ENCODE measurements at places on chromosomes 4 and X.

DNA sequence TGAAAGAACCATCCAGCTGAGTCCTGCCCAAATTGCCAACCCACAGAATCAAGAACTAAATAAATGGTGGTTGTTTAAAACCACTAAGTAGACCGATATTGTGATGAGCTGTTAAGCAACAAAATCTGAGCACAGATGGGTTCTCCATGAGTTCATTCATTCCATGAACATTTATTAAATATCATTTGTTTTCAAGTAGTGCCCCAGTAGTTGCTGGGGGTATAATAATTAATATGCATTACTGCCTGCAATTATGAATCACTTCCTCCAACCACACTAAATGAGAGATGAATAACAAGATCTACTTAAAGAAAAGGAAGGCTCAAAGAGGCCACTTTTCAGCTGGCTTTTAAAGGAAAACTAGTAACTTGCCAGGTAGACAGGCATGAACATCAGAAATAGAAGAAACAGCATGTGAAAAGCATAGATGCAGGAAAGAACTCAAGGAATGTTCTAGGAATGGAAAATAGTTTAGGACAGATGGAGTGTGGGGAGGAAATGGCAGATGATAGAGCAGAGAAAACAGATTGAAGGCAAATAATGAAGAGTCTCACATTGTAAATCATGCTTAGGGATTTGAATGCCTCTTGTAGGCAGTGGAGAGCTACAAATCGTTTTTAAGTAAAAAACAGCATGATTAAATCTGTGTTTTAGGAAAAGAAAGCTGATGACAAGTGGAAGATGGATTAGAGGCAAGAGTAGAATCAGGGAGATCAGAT, 641.7 kb upstream of the DIPK2B start:
- DNase-seq = no peak

GRCh38 chrX:107171369-107172102, 34.7 kb downstream of the NUP62CL start:
- no peak for DNase-seq

DNA sequence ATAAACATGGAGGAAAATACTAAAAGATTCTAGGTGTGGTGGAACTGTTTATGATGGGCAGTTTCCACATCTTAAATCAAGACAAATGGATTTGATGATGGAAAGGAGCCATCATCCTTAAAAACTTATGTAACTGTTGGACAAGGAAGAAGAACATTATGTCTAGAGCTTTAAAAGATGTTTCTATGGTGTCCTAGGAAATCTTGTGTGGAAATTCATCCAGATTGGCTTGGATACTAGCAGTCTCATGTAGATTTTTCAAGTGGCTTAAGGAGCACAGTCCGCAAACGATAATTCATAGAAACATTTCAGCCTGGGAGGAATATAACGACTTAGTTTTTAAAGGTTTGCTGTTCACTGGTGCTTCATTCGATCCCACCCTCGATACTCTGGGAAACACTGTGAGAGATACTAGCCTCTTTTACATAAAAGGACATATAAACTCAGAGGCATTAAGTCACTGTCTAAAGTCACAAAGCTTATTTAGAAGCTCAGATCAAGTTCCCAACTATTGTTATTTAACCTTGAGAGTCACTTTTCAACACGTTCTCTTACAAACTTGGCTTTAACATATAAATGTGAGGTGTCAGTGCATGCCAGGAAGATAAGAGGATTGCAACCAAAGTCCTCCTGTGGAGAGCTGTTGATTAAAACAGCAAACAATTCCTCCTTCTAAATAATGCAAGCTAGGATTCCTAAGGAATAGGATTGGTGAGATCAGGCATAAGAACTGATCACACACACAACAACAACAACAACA, 135.7 kb upstream of the SCML1 start:
- DNase-seq = no peak

DNA sequence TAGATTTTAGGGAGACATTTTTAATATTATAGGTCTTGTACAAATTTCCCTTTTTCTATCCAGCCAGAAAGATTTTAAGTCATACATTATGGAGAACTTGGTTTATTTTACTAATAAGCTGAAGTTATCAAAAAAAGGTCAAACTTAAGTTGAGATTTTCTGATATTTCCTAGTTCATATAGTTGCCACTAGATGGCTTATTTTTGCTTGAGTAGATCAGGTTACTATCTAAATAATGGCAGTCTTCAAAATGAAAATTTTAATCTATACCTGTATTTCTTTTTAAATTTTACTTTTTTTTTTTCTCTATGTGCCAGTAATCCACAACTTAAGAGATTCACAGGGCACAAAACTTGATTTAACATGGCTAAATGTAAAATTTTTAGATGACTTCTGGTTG, 52.3 kb downstream of the USP9X start:
- DNase-seq = no peak

DNA sequence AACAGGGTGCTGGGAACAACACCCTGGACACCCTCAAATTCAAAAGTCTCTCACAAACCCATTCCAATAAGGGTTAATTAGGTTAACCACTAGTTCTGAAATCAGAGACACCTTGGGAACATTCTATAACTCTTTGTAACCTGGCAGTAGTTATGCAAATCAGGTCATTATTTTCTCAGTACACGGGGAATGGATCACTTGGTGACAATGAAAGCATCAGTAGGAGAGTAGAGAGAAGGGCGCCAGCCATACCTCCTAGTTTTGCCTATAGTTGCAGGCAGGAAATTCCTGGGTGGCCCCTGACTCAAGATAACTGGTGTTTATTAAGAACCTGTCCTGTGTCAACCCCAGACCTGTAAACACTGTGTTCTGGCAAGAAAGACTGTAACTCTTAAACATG, 2.5 kb downstream of the CCDC110 start:
- no peak for DNase-seq

DNA sequence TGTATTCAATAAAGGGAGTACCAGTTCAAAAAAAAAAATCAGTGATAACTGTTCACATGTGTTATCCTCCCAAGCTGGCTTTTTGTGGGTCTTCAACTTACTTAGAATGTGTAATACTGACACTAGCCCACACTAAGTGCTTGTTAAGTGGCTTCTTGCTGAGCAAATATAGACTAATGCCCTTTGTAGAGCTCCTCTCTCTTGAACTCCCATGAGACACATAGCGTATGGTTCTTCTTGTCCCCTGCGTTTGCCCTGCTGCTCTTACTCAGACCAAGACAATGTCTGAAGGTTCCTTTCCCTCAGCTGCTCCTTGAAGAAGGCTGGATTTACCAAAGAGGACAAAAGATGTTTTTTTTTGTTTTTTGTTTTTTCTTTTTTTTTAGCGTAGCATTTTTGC, 110.9 kb downstream of the FRAS1 start:
- DNase-seq = no peak

DNA sequence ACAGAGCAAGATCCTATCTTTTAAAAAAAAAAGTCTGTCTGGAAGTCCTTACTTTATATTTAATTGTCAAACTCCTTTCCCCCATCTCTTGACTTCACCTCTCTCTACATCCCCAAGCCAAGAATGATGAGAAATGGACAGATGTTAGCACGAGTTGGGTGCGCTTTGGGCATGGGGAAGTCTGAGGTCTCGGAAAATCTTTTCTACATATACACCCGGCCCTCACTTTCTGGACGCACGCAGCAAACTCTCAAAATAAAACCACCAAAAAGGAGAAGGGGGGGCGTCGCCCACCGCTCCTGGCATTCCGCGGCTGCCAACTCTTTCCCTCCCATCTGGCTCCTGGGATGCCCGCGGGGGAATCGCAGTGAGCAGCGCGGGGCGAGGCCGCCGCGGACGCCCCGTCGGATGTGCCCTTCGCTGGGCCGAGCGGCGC, 756 bp downstream of the IGFBP7 start:
- no peak for DNase-seq

DNA sequence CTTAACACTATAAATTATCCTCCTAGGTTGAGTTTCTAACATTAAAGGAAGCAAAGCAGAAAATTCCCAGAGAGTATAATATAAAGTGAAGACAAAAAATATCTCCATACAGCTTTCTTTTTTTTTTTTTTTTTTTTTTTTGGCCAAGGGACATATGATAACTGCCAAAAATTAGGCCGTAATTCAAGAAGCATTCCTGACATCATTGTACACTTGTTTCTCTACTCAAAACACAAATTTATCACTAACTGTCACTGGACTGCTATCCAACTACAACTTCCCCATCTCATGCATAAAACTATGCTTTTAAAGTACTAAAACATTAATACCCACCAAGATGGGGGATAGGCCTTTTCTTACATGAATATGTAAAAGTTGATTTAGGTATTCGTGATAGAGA, 77.2 kb downstream of the DCHS2 start:
- no peak for DNase-seq
